ENCODE measurements at places on chromosomes 7 and 10.
A peak's percentile ranks its signal among the peaks of the same experiment; 100 is the strongest.

DNA sequence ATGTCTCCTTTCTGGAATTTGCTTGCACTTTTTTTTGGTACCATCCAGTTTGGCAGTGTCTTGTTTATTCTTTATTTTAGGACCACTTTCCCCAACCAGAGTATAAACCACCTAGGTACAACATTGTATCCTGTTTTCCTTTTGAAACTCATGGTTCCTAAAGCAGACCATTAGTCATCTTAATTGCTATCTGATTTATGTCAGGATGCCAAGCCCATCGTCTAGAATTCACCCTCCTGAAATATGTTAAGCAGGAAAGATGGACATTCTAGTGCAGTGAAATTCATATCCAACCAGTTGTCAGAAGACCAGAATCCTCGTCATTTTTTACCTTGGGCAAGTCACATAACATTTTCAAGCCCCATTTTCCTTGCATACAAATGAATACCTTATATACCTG, 223.6 kb upstream of the KMT2E start:
- no peak for DNase-seq

- DNase-seq = no peak
Measured at GRCh38 chr10:11667756-11668155, 56.3 kb upstream of the USP6NL start.

DNA sequence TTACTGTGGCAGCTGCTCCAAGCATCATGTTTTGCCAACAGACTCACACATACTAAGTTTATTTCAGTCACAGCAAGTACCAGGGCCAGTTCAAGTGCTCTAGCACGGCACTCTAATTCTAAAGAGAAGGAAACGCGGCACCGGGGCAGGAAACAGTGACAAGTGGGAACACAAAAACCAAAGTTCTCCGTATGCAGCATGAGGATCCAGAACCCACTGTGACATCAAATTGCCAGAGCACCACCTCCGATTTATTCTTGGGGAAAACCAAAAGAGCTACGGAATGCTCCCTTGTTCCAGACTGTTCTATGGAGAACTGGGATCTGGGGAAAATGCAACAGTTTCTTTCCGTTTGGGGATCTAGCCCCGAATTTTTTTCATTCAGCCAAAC, 448 bp upstream of the PTER start:
- no peak for DNase-seq

- DNase-seq = no peak
Measured at GRCh38 chr10:74047871-74048270, 50.0 kb downstream of the VCL start.

DNA sequence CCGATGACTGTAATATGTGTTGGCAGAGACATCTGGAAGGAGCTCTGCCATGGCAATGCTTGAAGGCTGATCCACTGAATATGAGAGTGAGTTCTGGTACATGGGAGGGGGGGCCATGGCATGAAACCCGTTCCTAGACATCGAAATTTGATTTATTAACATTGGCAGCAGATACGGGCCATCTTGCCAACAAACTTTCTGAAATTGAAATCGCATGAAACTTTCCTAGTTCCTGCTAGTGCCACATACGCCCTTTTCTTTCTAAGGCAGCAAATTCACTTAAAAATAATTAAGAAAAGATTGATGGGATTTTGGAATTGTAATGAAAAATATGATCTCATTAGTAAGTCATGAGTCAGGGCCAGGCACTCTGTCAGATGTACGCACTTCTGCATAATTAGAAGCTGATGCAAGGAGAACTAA, 91.8 kb upstream of the KMT2C start:
- no peak for DNase-seq

DNA sequence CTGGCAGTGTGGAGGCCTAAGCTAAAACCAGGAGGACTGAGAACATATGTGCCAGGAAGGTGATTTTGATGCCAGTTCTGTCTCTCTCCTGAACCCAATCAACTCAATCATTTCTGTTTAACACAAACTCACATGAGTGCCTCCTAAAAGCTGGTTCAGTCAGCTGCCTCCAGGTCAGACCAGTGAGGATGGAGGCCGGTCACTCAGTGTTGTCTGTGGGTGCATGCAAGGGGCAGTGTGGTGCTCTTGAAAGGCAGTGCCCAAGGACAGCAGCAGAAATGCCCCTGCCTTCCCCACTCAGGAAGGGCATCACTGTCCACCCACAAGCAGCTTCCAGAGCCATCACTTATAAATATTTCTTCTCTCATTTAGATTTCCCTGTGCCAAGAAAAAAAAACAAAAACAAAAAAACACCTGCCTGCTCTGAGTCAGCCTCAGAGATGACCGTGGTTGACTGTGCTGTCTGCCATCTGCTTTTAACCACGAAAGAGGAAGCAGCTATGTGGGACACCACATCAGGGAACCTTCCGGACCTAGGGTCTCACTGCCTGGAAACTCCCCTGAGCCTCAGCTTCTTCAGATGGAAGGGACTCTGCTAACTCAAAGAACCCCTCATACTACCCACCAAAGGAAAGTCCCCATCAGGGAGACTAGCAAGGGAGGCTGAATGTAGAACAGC, 39.1 kb downstream of the VOPP1 start:
- DNase-seq = peak; percentile 56

- no peak for DNase-seq
Measured at GRCh38 chr7:144720710-144721109, 115.1 kb downstream of the TPK1 start.

- no peak for DNase-seq
Measured at GRCh38 chr7:158812684-158813083, 16.6 kb downstream of the ESYT2 start.

- no peak for DNase-seq
Measured at GRCh38 chr7:91140286-91140685, 123.9 kb upstream of the FZD1 start.

- DNase-seq = no peak
Measured at GRCh38 chr10:126224967-126225671, 163.2 kb downstream of the ADAM12 start.

DNA sequence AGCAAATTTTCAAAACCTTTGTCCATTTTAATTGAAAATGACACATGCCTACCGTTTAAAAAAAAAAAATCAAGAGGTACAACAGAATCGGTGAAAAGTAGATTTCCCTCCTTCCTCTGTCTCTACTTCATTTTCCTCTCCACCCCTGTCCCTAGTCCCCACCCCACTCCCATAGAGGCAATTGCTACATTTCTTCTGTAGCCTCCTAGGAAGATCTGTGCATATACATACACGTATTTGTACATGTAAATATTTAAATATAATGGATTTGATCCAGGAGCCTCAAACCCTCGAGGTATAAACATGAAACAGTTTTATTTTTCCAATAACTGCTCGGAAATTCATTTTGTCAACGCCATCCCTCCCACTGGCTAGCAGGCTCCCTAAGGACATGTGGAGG, 14.1 kb upstream of the SLC29A3 start:
- no peak for DNase-seq

- no peak for DNase-seq
Measured at GRCh38 chr7:42161110-42161509, 75.9 kb downstream of the GLI3 start.

DNA sequence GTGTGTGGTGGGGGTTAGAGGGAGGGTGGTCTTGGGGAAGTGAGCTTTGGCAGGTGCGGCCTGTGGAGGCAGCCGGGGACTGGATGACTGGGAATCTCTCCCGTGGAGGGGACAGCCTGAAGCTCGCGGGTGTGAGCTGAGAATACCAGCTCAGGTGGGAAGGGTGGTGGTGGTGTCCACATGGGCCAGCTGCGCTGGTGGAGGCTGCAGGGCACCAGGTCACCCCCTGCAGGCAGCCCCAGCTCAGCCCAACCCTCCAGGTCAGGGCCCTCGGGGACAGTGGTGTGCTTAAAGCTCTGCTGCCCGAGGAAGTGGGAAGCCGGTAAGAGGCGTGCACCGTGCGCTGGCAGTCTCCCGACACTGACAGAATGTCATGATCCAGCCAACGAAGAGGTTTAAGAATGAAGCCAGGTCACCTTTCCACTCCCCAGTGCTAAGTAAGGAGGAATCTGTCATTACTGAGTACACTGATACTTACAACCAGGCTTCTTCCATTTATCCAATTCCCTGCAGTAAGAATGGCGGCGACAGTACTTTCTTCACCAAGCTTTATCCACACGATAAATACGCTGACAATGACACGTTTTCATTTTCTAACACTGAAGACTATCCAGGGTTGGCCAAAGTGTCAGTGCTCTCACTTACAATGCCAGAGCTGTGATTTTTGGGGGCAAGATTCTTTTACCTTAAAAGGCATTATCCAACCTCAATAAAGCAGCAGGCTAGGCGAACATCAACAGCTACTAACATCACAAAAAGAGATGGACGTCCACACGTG, 20.4 kb downstream of the BRI3 start:
- DNase-seq = no peak

GRCh38 chr7:119228482-119228881, 1004.0 kb downstream of the ANKRD7 start:
- DNase-seq = no peak

DNA sequence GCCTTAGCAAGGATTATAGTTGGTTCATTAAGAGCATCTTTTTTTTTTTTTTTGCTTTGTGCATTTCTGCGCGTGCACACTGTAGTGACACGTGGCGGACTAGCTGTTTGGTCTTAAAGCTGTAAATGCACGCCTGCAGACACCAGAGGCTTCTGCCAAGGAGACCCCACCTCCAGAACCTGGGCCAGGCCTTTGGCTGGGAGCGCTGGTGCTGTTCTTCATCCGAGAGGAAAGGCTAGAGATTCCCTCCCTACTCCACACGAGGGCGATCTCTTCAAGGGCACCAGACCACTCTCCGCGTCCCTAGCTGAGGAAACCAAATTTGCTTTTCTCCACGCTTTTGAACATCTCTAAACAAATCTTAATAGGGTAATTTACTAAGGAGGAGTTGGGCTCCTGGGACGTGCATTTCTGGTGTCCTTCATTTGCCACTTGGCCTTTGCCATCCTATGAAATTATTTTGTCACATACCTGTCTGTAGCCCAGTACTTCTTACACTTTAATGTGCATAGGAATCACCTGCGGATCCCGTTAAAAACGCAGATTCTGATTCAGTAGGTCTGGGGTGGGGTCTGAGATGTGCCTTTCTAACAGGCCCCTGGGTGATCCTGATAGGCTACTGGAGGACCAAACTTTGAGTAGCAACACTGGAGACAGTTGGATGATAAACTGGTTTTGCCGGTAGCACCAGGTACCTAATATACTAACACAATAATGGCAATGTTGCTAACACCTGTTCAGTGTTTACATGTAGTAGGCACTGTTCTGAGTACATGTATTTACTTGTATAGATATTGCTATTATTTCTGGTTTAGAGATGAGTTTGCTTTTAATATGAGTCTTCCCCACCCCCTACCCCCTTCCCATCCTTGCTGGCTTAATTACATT, 1.3 kb upstream of the SLC26A5 start:
- DNase-seq = no peak

DNA sequence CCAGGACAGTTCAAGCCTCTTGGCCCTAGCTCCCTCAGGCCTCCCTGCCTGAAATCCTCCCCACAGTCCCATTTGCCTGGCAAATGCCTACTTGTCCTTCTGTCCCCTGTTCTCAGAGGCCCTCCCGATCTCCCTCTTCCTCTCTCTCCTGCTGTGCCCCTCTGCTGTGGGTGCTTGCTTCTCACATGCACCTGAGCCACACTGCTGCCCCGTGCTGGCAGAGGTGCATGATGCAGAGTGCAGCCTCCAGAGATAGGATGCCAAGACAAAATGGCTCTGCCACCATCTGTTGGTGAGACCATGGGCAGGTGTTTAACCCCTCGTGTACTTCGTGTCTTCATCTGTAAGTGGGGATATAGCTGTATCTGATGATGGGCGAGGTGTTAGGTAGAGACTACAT, 158.4 kb downstream of the RGS10 start:
- no peak for DNase-seq

DNA sequence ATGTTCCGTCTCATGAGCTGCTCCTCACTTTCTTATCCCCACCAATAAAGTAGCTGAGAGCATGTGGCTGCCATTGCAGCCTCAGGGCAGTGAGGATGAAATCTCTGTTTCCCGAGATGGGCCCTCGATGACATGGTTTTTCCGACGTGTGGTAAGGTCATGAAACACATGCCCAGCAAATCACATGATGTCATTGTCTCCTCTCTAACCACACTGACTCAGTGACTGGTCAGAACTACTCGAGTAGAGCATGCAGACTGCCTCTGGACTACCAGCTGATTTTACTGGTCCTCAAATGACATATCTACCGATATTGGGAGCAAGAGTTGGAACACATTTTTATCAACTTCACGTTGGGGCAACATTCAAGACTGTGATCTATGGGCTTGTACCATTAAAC, 786.1 kb downstream of the CNTNAP2 start:
- no peak for DNase-seq

DNA sequence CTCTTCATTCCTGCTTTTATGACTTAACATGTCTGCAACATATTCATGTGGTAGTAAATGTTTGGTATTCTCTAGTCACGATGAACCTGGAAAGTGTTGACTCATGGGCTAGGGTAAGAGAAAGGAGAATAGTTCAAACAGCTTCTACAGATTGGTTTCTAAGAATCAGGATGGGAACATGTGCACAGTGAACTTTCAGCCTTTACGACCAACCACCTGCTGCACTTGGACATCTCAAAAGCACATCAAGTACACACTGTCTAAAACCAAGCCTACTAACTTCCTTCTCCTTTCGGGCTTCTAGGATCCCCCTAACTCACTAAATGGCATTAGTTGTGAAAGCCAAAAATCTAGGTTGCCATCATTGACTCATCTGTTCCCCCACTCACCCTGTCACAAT, 85.5 kb downstream of the CUL2 start:
- no peak for DNase-seq

- DNase-seq = no peak
Measured at GRCh38 chr10:124002391-124003069, 90.9 kb downstream of the CHST15 start.

- DNase-seq = no peak
Measured at GRCh38 chr10:44393051-44393630, 8.2 kb upstream of the CXCL12 start.

DNA sequence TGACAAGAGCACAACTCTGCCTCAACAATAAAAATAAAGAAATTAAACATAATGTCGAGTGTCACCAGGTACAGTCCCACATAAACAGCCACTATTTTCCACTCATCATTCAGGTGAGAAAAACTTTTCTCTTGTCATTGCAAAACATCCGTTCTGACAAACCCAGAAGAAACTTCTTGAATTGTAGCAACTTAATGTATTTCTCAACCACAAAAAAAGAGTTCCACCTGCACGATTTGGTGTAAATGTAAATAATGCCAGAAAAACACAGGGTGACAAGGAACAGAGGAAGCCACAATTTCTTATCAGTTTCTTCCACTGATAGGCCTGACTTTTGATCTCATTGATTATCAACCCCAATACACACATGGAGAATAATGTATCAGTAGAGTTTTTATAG, 26.8 kb upstream of the INSIG1 start:
- no peak for DNase-seq

Measured in stimulated activated CD8-positive, alpha-beta memory T cell treated with anti-CD3 and anti-CD28 coated beads, Interleukin-4, amount 100 ng/mL, for 4 hours (primary cell).